Fibroblast of lung (primary cell): ENCODE measurements at places on chromosomes 12 and 14.
A peak's percentile ranks its signal among the peaks of the same experiment; 100 is the strongest.

DNA sequence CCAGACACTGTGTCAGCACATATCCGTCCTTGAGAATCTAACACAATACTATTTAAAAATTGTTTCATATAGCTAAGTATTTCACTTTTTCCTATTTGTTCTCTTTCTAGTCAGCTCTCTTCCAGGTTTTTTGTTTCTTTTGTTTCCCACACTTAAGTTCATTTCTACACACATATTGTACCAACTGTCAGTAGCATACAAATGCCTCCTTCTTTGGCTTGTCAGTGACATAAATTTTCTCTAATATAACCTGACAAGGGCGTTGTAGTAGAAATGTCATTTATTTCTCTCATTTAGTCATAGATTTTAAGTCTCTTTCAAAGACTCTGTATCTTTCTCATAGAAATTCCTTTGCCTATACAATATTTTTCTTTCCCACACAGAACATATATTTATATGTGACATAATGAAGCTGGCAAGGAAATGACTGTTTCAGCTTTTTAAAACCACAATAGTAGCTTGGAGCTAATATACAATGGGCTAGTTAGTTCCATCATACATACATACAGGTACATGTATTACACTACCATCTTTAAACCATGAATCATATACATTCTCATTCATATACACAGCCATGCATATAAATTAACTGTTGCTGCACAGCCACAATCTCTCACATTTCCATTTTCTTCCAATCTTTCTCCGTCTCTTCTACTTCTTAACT is 42.3 kb upstream of the EPS8 start:
- no peak for DNase-seq
- no peaks in the 10 kb centered on the region for H3K27me3 ChIP-seq
- no peaks in the 10 kb centered on the region for H3K4me1 ChIP-seq
- no peak overlapping the region for H3K4me3 ChIP-seq

- H3K4me1 ChIP-seq: no peaks in the 10 kb centered on the region
- no peak for DNase-seq
- no peaks in the 10 kb centered on the region for H3K27me3 ChIP-seq
- no peaks in the 10 kb centered on the region for H3K36me3 ChIP-seq
Measured at GRCh38 chr12:17214929-17215328, 609.0 kb upstream of the LMO3 start.

GRCh38 chr12:65622056-65622455 is 202.2 kb upstream of the HMGA2 start:
- peaks cover 7% of the 10 kb centered on the region for H3K4me1 ChIP-seq
- DNase-seq: no peak
- no peak overlapping the region for H3K27ac ChIP-seq
- no peaks in the 10 kb centered on the region for H3K27me3 ChIP-seq
- no peak overlapping the region for H3K4me3 ChIP-seq

- H3K27me3 ChIP-seq: no peaks in the 10 kb centered on the region
- H3K27ac ChIP-seq: no peak overlapping the region
- peak; percentile 34 for DNase-seq
- H3K4me3 ChIP-seq: no peak overlapping the region
Measured at GRCh38 chr12:46439793-46440511, 67.4 kb upstream of the SLC38A2 start.

- H3K4me3 ChIP-seq: peak within 1 kb of the TSS; percentile 92
- H3K27ac ChIP-seq: peak within 1 kb of the TSS; percentile 96
- H3K36me3 ChIP-seq: no peaks in the 10 kb centered on the region
Measured at GRCh38 chr14:55129086-55129427, at the start of gene LGALS3. Gene LGALS3 (plus strand): TSS chr14:55129252. CDS start chr14:55137374, 8,122 bp downstream.

- no peak overlapping the region for H3K4me3 ChIP-seq
- no peaks in the 10 kb centered on the region for H3K36me3 ChIP-seq
- H3K27me3 ChIP-seq: no peaks in the 10 kb centered on the region
- H3K4me1 ChIP-seq: no peaks in the 10 kb centered on the region
- H3K27ac ChIP-seq: no peak overlapping the region
- no peak for DNase-seq
Measured at GRCh38 chr14:65808390-65808789, 395.9 kb downstream of the FUT8 start.

- no peak overlapping the region for H3K4me3 ChIP-seq
- H3K27ac ChIP-seq: no peak overlapping the region
- DNase-seq: peak; percentile 4
- no peaks in the 10 kb centered on the region for H3K27me3 ChIP-seq
Measured at GRCh38 chr14:35927727-35928126, 101.6 kb downstream of the BRMS1L start.

GRCh38 chr12:93823616-93824391 is 146.6 kb downstream of the CRADD start:
- peak overlapping the region; percentile 42 for H3K27ac ChIP-seq
- H3K36me3 ChIP-seq: no peaks in the 10 kb centered on the region
- no peak overlapping the region for H3K4me3 ChIP-seq

GRCh38 chr12:17577405-17577804 is 512.6 kb downstream of the RERGL start:
- H3K36me3 ChIP-seq: no peaks in the 10 kb centered on the region
- H3K4me3 ChIP-seq: no peak overlapping the region

- no peak overlapping the region for H3K27ac ChIP-seq
- DNase-seq: no peak
- no peak overlapping the region for H3K4me3 ChIP-seq
Measured at GRCh38 chr12:108779998-108780688, 48.8 kb upstream of the CORO1C start.

GRCh38 chr14:101858791-101859537 is 97.5 kb downstream of the PPP2R5C start:
- peaks cover 5% of the 10 kb centered on the region for H3K4me1 ChIP-seq
- DNase-seq: no peak
- H3K4me3 ChIP-seq: no peak overlapping the region

GRCh38 chr12:946212-946611 is 3.3 kb downstream of the RAD52 start:
- peaks cover 2% of the 10 kb centered on the region for H3K36me3 ChIP-seq
- H3K27ac ChIP-seq: no peak overlapping the region
- DNase-seq: no peak
- H3K27me3 ChIP-seq: no peaks in the 10 kb centered on the region
- no peak overlapping the region for H3K4me3 ChIP-seq

- no peaks in the 10 kb centered on the region for H3K36me3 ChIP-seq
- no peaks in the 10 kb centered on the region for H3K27me3 ChIP-seq
- H3K4me1 ChIP-seq: no peaks in the 10 kb centered on the region
- peak; percentile 33 for DNase-seq
- no peak overlapping the region for H3K27ac ChIP-seq
- no peak overlapping the region for H3K4me3 ChIP-seq
Measured at GRCh38 chr12:124804011-124804621, 59.5 kb downstream of the SCARB1 start.

DNA sequence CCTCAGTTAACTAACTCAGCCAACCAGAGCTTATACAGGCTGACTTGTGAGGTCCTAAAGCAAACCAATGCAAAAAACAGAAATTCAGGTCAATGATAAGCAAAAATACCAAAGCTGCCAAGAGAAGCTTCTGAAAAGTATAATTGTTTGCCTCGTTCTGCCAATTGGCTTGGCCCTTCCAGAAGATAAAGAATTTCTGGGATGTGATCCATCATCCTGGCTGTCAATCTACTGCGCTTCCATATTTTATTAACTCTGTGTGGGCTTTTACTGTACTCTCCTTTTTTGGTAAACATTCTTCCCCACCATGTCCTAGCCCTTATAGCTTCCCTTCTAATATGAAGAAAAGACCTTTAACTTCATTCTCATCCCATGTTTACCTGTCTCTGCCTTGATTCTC is 387.9 kb downstream of the TMEM117 start:
- H3K27me3 ChIP-seq: no peaks in the 10 kb centered on the region
- no peak overlapping the region for H3K4me3 ChIP-seq
- H3K36me3 ChIP-seq: no peaks in the 10 kb centered on the region
- no peak for DNase-seq

GRCh38 chr14:103067231-103067954 is 10.0 kb upstream of the CDC42BPB start:
- peak; percentile 48 for DNase-seq
- no peak overlapping the region for H3K4me3 ChIP-seq
- no peaks in the 10 kb centered on the region for H3K36me3 ChIP-seq
- no peaks in the 10 kb centered on the region for H3K4me1 ChIP-seq
- no peaks in the 10 kb centered on the region for H3K27me3 ChIP-seq

DNA sequence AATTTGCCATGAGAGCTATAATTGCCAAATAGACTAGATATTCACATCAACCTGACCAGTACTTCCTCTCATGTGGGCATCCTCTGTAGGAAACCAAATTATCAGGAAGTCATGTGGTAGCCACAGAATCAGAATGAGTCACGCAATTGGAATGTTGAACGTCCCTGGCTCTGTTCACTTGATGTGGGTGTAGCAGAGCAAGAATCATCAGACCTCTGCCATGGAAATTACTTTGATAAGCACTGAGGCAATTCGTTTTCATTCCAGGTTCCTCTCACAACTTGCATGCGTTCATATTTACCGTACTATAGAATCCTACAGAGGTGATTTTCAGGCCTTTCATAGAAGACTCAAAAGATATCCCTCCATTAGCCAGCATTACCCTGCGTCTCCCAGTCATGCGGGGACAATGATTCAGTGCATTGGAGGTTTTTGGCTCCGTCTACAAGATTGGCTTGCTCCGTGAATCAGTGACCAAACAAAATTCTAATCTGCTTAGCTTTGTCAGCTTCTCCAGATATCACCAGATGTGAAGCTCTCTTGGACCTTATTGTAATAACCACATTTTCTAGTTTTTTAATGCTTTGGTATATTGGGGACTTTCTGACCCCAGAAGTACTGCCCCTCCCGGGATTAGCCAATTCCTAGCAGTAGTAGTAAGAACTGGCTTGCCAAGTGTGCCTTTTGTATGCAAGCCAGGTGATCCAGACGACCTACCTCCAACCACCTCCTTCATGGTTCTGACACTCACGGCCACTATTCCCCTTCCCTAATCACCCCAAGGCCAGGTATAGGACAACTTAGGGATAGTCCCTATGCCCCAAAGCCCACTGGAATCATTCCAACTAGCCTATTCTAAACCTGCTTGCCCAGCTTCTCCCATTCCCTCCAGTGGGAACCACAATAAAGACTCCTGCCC is 133.4 kb downstream of the KICS2 start:
- H3K27me3 ChIP-seq: no peaks in the 10 kb centered on the region
- H3K4me3 ChIP-seq: peak overlapping the region; percentile 6
- H3K27ac ChIP-seq: peak overlapping the region; percentile 98
- peaks cover 23% of the 10 kb centered on the region for H3K4me1 ChIP-seq
- peak; percentile 92 for DNase-seq

DNA sequence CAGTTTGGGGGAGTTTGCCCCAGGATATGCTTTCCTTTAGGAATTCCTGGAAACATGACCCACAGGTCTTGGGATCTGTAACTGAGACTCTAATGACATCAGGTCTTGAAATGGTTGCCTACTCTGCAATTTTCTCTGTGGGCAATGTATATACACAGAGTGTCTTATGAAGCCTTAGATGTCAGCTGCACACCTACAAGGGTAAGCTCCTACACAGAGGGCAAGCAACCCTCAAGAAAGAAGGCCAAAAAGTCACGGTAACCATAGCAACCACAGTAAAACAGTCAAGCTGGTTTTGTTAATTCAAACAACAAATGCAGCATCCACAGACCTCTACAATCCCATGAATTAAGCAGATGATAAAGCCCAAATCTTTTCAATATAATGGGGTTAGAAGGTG is 293.0 kb downstream of the SSPN start:
- H3K36me3 ChIP-seq: no peaks in the 10 kb centered on the region
- H3K4me1 ChIP-seq: no peaks in the 10 kb centered on the region
- no peaks in the 10 kb centered on the region for H3K27me3 ChIP-seq
- no peak for DNase-seq

GRCh38 chr14:96584199-96584906 is 82.2 kb downstream of the PAPOLA start:
- no peak overlapping the region for H3K27ac ChIP-seq
- no peak overlapping the region for H3K4me3 ChIP-seq
- no peaks in the 10 kb centered on the region for H3K36me3 ChIP-seq

GRCh38 chr12:105915997-105916759 is 222.6 kb downstream of the NUAK1 start:
- no peak overlapping the region for H3K27ac ChIP-seq
- H3K4me3 ChIP-seq: no peak overlapping the region
- DNase-seq: no peak
- H3K36me3 ChIP-seq: no peaks in the 10 kb centered on the region
- H3K27me3 ChIP-seq: no peaks in the 10 kb centered on the region
- H3K4me1 ChIP-seq: no peaks in the 10 kb centered on the region

GRCh38 chr12:27208414-27208750 is 35.7 kb upstream of the STK38L start:
- no peaks in the 10 kb centered on the region for H3K27me3 ChIP-seq
- H3K27ac ChIP-seq: no peak overlapping the region
- H3K4me3 ChIP-seq: no peak overlapping the region
- DNase-seq: no peak
- H3K4me1 ChIP-seq: no peaks in the 10 kb centered on the region
- H3K36me3 ChIP-seq: no peaks in the 10 kb centered on the region

DNA sequence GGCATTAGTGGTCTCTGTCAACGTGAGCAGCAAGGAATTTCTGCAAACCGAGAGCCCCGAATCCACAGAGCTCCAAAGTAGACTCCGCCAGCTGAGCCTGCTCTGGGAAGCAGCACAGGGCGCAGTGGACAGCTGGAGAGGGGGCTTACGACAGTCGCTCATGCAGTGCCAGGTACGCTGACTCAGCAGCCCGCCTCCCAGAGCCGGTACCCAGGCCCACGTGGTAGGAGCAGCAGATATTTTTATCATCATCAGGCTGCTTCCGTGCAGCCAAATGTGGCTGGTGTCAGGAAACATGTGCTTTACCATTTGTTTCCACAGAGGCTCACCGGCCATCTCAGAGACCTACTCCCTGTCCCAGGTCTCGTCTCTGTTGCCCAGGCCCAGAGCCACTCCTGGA is 73.7 kb downstream of the ESR2 start:
- DNase-seq: no peak
- no peaks in the 10 kb centered on the region for H3K36me3 ChIP-seq
- H3K4me1 ChIP-seq: no peaks in the 10 kb centered on the region
- H3K27ac ChIP-seq: no peak overlapping the region

- peak overlapping the region; percentile 36 for H3K4me3 ChIP-seq
- no peak overlapping the region for H3K27ac ChIP-seq
- no peak for DNase-seq
- peaks cover 92% of the 10 kb centered on the region for H3K27me3 ChIP-seq
- H3K36me3 ChIP-seq: no peaks in the 10 kb centered on the region
Measured at GRCh38 chr14:36660736-36661505, 739 bp upstream of the PAX9 start.

DNA sequence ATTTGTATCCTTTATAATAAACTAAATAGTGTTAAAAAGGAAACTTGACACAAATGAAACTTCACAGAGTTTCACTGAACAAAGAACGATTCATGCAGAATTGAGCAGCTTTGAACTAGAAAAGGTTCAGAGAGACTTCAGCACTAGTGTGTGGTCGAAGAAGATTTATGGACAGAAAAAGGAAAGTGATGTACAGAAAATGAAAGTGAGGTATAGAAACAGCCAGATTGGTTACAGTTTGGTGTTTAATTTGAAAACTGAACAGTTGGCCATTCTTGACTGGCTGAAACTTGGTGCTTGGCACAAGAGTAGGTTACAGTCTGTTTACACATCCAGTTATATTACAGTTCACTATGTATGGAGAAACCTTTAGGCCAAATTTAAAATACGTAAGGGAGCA is 207.1 kb downstream of the GALC start:
- H3K27me3 ChIP-seq: no peaks in the 10 kb centered on the region
- no peak overlapping the region for H3K4me3 ChIP-seq
- no peaks in the 10 kb centered on the region for H3K36me3 ChIP-seq
